Gastrocnemius medialis (tissue), 4 donors: ENCODE measurements at places on chromosomes 12 and 14. TPM values are rescaled to one million over a fixed set of nuclear protein-coding genes. Genes with fewer than 3 reads are reported as not detected.

ACYP1 gene
- total RNA-seq: 30.5 TPM

NTF3 gene
- total RNA-seq: 0.18 TPM

ACOT6 gene
- not detected for total RNA-seq

TAS2R20 gene
- total RNA-seq: not detected

DNA sequence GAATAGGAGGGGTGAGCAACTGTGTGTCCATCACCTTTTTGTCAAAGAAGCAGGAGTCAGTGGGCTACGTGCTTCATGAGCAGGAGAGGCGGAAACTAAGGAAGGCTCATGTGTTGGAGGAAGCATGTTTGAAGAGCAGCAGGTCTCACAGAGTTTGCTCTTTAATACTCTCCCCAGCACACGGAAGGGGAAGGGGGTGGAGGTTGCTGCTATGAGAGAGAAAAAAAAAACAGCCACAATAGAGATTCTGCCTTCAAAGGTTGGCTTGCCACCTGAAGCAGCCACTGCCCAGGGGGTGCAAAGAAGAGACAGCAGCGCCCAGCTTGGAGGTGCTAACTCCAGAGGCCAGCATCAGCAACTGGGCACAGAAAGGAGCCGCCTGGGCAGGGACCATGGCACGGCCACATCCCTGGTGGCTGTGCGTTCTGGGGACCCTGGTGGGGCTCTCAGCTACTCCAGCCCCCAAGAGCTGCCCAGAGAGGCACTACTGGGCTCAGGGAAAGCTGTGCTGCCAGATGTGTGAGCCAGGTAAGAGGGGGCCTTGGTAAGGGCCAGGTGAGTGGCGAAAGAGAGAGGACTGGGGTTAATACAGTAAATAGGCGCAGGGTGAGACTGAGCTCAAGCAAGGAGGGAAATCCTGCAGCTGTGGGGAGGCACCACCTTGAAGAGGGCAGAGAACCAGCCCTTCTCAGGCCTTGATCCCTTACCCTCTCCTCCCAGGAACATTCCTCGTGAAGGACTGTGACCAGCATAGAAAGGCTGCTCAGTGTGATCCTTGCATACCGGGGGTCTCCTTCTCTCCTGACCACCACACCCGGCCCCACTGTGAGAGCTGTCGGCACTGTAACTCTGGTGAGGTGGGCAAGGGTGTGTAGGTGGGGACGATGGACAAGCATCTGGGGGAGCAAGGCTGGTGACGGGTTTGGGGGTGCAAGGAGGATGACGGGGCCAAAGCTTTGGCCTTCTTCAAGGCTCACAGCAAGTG, at the start of gene CD27:
TSS of gene CD27 (plus strand) at position 252 of the 985 bp plus-strand sequence. CDS start at position 393, 141 bp downstream.
- no peaks in the 10 kb centered on the region for H3K27me3 ChIP-seq
- no peak within 1 kb of the TSS for H3K27ac ChIP-seq
- no peak for DNase-seq
- no peak within 1 kb of the TSS for H3K4me3 ChIP-seq
- no peaks in the 10 kb centered on the region for H3K4me1 ChIP-seq

GRCh38 chr12:14408208-14408607, 42.7 kb downstream of the ATF7IP start:
- H3K4me3 ChIP-seq: no peak overlapping the region
- no peak for DNase-seq
- no peaks in the 10 kb centered on the region for H3K27me3 ChIP-seq
- H3K27ac ChIP-seq: peak overlapping the region; percentile 8
- H3K4me1 ChIP-seq: peaks cover 28% of the 10 kb centered on the region

DNA sequence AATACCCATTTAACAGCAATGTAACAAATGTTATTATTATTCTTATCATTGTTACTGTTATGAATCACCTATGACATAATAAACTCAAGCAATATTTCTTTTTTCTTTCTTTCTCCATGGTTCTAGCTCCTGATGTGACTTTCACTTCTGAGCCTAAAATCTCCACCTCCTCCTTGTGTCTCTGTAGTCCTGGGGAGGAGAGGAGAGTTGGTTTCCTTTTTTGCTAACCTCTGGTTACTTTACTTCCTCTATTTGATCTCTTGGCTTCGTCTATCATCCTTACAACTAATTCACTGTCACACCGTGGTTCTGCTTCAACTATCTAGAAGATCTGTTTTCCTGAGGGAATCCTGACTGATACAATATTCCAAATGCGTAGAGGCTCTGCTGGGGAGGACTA, 456.6 kb downstream of the VRK1 start:
- no peak overlapping the region for H3K4me3 ChIP-seq
- H3K4me1 ChIP-seq: no peaks in the 10 kb centered on the region
- H3K27me3 ChIP-seq: no peaks in the 10 kb centered on the region
- no peaks in the 10 kb centered on the region for H3K36me3 ChIP-seq
- H3K27ac ChIP-seq: no peak overlapping the region
- no peak for DNase-seq
